ENCODE measurements at places on chromosomes 16 and 17.

DNA sequence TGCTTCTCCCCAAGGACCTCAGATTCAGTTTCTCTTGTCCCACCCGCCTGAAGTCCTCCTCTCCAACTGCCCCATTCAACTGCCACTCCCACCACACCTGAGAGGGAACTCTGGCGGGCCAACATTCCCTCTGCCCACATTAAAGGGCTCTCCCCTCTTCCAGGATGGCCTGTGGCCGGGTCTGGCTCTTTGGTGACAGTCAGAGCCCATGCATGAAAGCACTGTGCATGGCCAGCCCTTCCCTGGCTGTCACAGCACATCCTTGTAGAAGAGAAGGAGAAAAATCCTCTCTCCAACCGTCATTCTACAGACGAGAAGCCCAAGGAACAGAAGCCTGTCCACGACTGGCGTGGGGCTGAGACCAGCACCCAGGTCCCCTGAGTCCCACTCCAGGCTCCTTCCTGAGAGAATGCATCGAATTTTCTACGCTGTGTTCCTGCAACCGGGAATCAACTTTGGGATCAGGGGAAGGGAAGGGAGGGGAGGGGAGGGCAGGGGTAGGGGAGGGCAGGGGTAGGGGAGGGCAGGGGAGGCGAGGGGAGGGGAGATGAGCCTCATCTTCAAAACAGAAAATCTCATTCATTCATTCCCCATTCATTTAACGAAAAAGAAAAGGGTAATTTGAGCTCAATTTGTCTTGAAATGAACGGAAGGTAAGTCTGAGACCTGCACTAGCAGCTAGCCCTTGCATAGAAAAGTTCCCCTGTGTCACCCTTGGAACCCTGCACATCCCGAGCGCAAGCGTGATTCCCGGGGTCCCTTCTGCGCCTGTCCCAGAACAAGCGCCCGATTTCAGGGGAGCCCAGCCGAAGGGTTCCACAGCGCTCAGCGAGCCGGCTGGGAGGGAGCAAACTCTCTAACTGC, at the start of gene ABCC12:
Gene ABCC12 (minus strand): TSS at position 68 of the 864 bp plus-strand sequence. CDS start 9,569 bp downstream, outside the sequence.
- DNase-seq = no peak

GRCh38 chr17:1758807-1759206, 3.1 kb upstream of the SERPINF1 start:
- no peak for DNase-seq

DNA sequence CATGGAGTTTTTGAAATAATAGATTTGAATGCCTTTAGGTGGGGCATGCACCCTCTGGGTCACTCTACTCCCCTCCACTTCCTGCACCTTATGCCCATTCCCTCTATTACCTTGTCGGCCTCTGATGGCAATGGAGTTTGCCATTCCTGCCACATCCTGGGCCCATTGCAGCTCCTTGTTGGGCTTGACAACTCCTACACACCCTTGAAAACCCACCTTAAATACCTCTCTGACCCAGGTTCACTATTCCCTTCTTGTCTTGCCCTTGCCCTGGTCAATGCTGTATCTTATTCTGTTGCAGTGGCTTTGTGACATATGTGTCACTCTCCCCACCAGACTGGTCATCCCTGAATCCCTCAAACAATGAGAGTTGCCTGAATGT, 2.4 kb downstream of the CCR7 start:
- DNase-seq = peak; percentile 22

GRCh38 chr16:85430523-85431421, 182.3 kb upstream of the GSE1 start:
- DNase-seq = no peak

- no peak for DNase-seq
These were observed 17.6 kb downstream of the CASC3 start for GRCh38 chr17:40157973-40158372.

DNA sequence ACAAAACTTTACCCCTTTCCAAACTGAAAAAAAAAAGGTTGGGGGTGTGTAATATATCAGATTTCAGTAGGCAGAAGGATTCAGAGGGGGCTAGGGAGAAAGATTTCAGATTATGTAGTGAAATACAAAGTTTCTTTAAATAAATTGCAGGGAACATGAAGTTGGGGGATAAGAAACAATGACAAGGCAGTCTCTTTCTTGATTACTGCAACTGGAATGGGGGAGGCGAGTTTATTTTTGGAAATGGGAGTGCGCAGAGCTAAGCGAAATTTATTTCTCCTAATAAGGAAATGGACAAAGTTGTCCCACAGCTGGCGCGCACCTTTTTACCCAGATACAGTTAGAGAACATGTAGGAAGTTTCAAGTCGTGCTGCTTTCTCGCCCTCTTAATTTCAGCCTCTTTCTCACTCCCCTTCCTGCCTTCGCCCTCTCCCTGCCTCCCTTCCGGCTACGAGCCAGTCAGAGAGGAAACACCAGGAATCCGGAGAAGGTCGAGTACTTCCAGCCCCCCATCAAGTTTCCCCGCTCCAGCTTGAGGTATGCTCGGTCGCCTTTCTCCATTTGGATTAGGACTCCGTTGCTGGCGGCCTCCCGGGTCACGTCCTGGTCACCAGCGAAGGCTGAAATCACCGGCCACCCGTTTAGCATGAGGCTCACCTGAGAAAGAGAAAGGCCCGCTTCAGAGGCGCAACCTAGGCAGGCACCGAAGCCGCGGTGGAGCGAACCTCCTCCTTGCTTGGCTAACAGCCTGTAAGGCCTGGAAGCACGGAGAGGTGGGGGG, 2.5 kb downstream of the CBLN1 start:
- DNase-seq = no peak

GRCh38 chr17:57987581-57988300, at the start of gene VEZF1:
TSS of gene VEZF1 (minus strand) at chr17:57988254. CDS start at chr17:57988111, 143 bp downstream.
- DNase-seq = peak; percentile 86

DNA sequence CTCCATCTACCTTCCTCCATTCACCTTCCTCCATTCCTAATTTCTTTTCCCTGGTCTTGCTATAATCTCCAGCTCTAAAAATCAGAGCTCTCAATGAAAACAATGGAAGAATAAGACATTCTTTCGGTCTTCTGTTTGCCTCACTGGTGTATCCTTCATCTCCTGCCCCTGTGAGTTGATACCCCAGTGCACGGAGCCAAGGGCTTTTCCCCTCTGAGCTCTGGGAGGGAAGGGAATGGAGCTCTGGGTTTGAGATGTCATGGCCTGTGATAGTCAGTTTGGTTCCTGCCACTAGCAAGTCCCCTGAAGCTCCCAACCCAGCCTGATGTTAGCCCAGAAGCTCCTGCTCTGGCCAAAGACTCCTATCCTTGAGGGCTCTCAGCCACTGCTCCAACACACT, 36.6 kb upstream of the DNAH9 start:
- no peak for DNase-seq

- DNase-seq = no peak
These were observed 23.1 kb downstream of the CREBBP start for GRCh38 chr16:3857189-3858043.

DNA sequence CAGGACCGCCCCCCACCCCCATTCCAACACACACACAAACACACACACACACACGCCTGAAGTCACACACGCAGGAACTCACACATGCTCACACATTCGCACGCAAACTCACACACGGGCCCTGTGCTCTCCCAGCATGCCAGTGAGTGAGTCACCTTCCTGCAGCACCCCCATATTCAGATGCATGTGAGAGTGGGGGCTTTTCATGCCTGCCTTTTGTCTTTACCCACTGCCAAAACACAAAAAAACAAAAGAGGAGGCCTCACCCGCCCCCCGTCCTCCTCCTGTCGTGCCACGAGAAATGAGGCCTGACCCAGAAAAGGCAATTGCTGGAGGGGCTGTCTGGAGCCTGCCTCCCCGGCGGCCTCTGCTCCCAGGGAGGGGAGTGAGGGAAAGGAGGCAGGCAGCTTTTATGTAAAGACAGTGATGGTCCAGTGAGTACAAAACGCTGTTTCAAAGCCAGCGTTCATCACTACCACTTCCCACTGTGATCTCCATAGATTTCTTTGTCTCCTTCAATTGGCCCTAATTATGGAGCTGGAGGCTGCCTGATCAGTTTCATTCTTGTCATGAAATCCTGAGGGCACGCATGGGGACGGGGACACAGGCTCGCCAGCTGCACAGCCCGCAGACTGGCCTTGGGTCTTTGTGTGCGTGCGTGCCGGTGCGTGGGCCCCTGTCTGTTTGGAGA, 29.5 kb upstream of the GSE1 start:
- no peak for DNase-seq

DNA sequence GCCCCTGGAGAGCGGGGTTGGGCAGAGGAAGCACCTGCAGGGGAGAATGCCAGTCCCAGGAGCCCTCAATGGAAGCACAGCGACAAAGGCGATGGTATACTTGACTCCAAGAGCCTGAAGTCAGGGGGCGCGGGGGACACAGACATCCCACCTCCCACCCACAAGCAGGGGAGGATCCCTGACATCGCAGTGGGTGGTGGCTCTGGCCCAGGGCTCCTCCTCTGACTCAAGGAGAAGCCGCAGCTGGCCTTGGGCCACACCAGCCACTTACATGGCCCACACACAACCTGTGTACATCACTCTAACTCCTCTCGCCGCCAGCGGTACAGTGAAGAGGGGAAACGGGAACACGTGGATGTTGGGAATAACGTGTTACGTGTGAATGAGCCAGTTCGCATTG, 44.3 kb downstream of the FZD2 start:
- no peak for DNase-seq

DNA sequence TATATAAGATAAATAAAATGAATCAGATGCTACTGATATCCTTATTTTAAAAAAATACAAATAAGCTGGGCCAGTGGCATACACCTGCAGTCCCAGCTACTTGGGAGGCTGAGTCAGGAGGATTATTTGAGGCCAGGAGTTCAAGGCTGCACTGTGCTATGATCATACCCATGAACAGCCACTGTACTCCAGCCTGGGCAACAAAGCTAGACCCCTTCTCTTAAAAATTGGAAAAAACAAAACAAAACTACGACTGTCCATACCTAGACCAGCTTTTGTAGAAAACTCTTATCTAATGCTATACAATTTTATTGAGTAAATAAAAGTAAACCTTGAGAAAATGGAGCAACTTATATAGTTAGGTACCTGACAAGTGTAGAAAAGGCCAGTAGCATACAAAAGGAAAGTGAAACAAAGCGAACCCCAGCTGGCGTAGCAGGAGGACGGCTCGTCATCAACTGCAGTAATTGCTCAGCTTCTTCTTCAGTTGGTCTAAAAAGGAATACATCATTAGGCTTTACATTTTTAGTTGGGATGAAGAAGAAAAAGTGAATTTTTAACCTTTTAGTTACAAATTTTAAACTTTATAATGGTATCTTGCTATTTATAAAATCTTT, 23.6 kb downstream of the INTS2 start:
- DNase-seq = peak; percentile 44

DNA sequence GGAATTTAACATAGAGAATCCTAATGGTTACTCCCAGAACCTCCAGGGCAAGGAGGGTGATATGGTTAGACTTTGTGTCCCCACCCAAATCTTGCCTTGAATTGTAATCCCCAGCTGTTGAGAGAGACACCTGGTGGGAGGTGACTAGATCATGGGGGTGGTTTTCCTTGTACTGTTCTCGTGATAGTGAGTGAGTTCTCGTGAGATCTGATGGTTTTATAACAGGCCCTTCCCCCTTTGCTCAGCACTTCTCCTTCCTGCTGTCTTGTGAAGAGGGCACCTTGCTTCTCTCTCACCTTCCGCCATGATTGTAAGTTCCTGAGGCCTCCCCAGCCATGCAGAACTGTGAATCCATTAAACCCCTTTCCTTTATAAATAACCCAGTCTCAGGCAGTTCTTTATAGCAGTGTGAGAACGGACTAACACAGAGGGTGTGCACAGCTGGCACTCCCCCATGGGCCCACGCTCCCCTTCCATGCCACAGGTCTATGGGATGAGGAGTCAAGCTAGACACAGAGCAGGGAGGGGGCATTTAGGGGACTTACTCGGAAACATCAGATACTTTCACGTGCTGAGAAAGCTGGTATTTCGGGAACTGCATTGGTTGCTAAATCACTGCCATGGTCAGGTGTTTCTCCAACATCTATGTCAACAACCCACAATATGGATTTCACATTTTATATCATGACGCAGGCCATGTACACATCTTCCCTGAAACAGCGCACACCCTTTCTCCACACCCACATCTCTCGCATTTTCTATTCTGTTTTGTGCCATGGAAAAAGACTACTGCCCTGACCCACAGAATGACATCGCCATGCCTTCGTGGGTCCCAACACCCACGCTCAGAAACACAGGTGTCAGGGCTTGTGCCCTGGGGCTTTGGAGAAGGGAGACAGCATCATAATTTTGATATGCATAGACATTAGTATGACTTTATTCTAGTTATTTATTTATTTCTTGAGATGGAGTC, 199.1 kb upstream of the GSE1 start:
- peak; percentile 11 for DNase-seq

DNA sequence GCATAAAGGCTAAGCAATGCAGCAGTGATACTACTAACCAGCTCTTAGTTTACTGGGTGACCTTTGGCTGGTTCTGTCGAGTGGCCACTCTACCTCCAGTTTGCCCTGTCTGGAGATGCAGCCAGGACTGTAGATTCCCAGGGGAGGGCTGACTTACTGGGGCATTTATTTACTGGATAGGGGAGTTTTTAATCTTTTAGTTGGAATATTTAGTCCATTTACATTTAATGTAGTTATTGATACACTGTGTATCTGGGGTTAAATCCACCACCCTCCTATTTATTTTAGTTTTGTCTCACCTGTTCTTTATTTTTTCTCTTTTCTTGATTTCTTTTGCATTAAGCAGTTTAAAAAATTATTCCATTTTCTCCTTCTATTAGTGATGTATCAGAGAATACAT, 112.9 kb downstream of the RPTOR start:
- no peak for DNase-seq

DNA sequence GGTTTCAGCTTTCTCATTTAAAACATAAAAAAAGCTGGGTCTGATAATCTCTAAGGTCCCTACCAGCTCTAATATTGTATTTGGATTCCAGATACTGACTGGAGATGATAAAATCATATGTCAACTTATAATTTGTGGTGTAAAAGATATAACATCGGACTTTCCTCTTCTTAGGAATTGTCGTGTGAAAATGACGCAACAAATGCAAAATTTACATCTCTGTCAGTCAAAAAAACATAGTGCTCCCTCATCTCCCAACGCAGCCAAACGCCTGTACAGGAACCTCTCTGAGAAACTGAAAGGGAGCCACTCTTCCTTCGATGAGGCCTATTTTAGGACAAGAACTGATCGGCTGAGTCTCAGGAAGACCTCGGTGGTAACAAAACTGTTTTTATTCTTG, 197.3 kb downstream of the ANKFN1 start:
- no peak for DNase-seq

- no peak for DNase-seq
These were observed 26.6 kb downstream of the GNGT2 start for GRCh38 chr17:49183801-49184200.

GRCh38 chr17:46108550-46109110, 84.6 kb downstream of the KANSL1 start:
- no peak for DNase-seq

DNA sequence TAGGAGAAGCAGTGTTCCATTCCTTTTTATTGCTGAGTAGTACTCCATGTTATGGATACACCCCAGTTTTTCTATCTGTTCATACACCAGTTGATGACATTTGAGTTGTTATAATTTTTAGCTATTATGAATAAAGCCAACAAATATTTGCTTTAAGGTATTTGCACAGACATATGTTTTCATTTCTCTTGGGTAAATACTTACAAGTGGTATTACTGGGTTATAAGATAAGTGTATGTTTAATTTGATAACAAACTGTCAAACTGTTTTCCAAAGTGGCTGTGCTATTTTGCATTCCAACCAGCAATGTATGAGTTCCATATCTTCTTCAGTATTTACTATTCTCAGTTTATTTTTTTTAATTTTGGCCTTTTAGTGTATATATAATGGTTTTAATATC, 27.7 kb upstream of the GFOD2 start:
- DNase-seq = no peak
